ENCODE measurements at places on chromosomes 16 and 17.

DNA sequence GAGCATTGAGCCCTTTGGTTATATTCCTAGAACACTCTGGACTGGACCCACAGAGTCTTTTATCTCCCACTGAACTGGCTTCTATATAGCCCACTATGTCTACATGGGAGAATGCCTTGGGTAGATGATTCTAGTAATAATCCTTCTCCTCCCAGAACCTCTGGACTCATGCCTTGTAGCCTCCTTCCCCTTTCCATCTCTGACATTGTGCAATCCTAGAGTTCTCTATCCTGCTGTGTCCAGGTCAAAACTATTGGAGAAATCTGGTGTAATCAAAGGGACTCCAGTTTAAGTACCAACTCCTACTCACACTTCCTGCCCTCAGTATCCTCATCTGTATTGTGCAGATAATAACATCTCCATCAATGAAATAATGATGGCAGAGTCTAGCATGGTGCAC, 9.1 kb downstream of the RCVRN start:
- no peak for DNase-seq
- no peaks in the 10 kb centered on the region for H3K36me3 ChIP-seq
- no peak overlapping the region for H3K4me3 ChIP-seq
- H3K4me1 ChIP-seq: no peaks in the 10 kb centered on the region
- peaks cover 16% of the 10 kb centered on the region for H3K27me3 ChIP-seq
- H3K27ac ChIP-seq: no peak overlapping the region

GRCh38 chr16:27246439-27246838, 22.1 kb downstream of the NSMCE1 start:
- H3K36me3 ChIP-seq: no peaks in the 10 kb centered on the region
- no peaks in the 10 kb centered on the region for H3K27me3 ChIP-seq
- H3K27ac ChIP-seq: no peak overlapping the region
- peaks cover 35% of the 10 kb centered on the region for H3K4me1 ChIP-seq
- H3K4me3 ChIP-seq: no peak overlapping the region
- no peak for DNase-seq

- H3K27me3 ChIP-seq: no peaks in the 10 kb centered on the region
- no peak for DNase-seq
- peak overlapping the region; percentile 44 for H3K4me3 ChIP-seq
- peak overlapping the region; percentile 86 for H3K27ac ChIP-seq
Measured at GRCh38 chr16:81645925-81646324, 133.2 kb upstream of the PLCG2 start.

DNA sequence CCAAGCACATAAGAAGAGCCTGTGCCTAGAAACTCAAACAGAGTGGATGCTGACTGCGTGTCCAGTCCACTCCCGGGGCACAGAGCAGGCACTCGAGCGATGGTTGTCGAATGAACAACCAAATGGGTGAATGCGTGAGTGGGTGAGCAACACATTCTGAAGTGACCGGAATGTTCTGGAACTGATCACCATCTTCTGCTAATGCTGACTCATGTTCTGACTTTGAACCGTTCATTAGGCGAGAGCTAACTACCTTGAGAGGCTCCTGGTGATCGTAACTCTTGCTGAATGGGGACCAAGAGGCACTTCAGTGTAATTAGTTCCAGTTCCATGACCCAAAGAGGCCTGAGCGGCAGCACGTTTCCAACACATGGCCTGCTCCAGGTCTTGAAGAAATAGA, 37.9 kb downstream of the IRF8 start:
- H3K27me3 ChIP-seq: peaks cover 90% of the 10 kb centered on the region
- H3K4me1 ChIP-seq: no peaks in the 10 kb centered on the region
- no peak for DNase-seq
- H3K36me3 ChIP-seq: no peaks in the 10 kb centered on the region
- no peak overlapping the region for H3K27ac ChIP-seq
- H3K4me3 ChIP-seq: no peak overlapping the region

DNA sequence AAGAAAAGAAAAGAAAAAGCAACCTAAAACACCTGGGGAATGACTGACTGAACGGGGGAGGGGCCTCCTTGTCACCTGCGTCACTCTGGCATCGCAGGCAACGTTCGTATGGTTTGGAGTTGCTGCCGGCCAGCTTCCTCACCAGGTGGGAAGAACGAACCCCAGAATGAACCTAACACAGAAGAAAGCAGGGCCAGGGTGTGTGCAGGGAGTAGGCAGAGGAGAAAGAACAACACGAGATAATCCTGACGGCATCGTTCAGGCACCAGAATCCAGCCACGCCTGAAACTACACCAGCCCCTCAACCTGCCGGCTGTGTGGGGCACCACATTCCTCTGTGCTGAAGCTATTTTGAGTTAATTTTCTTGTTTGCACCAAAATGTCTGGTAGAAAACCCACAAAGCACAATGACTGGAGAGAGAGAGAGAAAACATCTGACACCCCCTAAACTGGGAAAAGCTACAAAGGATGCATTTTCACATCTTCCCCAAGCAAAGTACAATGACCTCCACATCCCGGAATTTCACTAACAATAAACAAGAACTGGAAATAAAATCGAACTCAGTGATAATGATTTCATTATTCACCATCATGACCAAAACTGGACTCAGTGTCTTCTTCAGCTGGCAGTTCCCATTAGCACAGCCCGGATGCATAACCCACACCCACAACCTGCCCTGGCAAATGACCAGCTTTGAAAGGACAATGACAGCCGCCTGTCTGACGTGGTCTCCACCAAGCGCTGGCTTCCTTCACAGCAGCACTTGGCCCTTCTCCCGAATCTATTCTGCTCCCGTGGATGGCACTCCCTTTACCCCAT, 23.6 kb downstream of the RAB40B start:
- no peaks in the 10 kb centered on the region for H3K36me3 ChIP-seq
- H3K4me1 ChIP-seq: no peaks in the 10 kb centered on the region
- no peak overlapping the region for H3K27ac ChIP-seq
- no peaks in the 10 kb centered on the region for H3K27me3 ChIP-seq
- no peak overlapping the region for H3K4me3 ChIP-seq

GRCh38 chr17:35769895-35770486, 9.3 kb downstream of the C17orf50 start:
- H3K4me3 ChIP-seq: no peak overlapping the region
- H3K27me3 ChIP-seq: no peaks in the 10 kb centered on the region
- H3K36me3 ChIP-seq: no peaks in the 10 kb centered on the region

GRCh38 chr16:383326-384051, 1.7 kb upstream of the PGAP6 start:
- DNase-seq: no peak
- H3K36me3 ChIP-seq: no peaks in the 10 kb centered on the region
- H3K4me3 ChIP-seq: no peak overlapping the region
- H3K4me1 ChIP-seq: peaks cover 22% of the 10 kb centered on the region

GRCh38 chr17:49574323-49574781, 1.3 kb upstream of the NXPH3 start:
- no peaks in the 10 kb centered on the region for H3K36me3 ChIP-seq
- DNase-seq: peak; percentile 33
- no peak overlapping the region for H3K4me3 ChIP-seq

DNA sequence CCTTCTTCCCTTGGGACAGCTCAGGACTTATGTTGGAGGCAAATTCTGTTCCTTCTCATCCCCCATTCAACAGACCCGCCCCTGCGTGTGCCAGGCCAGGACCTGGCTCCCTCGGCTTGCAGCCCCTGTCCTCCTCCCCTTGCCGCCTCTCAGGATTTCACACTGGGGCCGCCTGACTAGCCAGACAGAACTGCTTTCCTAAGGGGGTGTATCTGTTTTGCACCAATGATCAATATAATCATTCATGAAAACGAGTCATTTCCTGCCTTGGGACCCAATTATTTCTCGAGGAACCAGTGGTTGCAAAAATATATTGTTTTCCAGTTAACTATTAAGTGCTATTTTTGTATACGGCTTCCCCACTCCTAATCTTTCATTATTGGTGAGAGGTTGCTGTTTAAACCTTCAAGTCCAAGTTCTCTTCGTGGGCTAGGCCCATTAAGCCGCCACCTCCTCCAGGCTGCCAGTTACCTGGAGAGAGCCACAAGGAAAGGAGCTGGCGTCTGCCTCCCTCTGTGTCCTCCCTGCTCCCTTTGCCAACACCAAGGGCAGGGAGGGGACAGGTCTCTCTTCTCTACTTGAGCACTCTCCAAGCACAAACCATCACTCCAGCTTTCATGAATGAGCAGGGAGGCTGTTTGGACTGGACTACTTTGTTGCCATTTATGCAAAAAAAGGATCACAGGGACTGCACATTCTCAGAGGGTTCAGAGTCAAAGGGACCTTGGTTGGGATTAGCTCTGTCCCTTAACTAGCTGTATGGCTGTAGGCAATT, 8.9 kb downstream of the DCAKD start:
- H3K4me1 ChIP-seq: peaks cover 22% of the 10 kb centered on the region
- no peaks in the 10 kb centered on the region for H3K27me3 ChIP-seq
- peaks cover 5% of the 10 kb centered on the region for H3K36me3 ChIP-seq
- DNase-seq: peak; percentile 22

DNA sequence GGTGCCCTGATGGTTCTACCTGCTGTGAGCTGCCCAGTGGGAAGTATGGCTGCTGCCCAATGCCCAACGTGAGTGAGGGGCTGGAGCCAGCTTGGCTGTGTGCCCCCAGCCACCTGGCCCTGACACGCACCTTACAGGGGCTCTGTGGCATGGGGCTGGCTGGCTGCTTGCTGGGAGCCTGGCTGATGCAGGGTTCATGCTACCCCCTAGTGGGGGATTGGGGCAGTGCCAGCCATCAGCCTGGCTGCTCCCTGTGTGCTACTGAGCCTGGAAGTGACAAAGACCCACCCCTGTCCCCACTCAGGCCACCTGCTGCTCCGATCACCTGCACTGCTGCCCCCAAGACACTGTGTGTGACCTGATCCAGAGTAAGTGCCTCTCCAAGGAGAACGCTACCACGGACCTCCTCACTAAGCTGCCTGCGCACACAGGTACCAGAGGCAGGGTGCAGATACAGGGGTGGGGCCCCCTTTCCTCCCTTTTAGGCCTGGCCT, 5.7 kb downstream of the GRN start:
- peaks cover 35% of the 10 kb centered on the region for H3K36me3 ChIP-seq
- no peaks in the 10 kb centered on the region for H3K27me3 ChIP-seq
- DNase-seq: peak; percentile 96
- no peak overlapping the region for H3K27ac ChIP-seq
- no peaks in the 10 kb centered on the region for H3K4me1 ChIP-seq

- DNase-seq: peak; percentile 92
- H3K27me3 ChIP-seq: no peaks in the 10 kb centered on the region
- H3K36me3 ChIP-seq: no peaks in the 10 kb centered on the region
- H3K4me1 ChIP-seq: peaks cover 4% of the 10 kb centered on the region
- H3K4me3 ChIP-seq: no peak overlapping the region
Measured at GRCh38 chr17:34637548-34638525, 58.5 kb downstream of the TMEM132E start.

GRCh38 chr16:57906382-57907316, 64.3 kb downstream of the CNGB1 start:
- no peaks in the 10 kb centered on the region for H3K27me3 ChIP-seq
- H3K4me3 ChIP-seq: no peak overlapping the region
- DNase-seq: no peak
- no peak overlapping the region for H3K27ac ChIP-seq
- H3K4me1 ChIP-seq: no peaks in the 10 kb centered on the region

DNA sequence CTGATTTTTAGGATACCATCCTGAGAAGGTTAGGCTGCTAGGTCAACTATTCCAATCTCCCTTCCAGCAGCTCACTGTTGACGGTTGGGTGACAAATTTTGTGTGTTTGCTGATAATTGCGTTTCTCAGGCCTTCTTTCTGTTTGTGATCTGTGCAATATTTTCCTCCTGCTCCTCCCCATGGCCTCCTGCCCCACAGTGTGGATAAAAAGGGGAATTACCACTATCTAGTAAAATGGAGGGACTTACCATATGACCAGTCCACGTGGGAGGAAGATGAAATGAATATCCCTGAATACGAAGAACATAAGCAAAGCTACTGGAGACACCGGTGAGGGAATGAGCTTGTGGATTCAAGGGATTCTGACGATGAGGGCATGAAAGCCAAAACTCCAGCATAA, 9.2 kb downstream of the CHD3 start:
- H3K36me3 ChIP-seq: peaks cover 86% of the 10 kb centered on the region
- H3K4me1 ChIP-seq: no peaks in the 10 kb centered on the region
- no peaks in the 10 kb centered on the region for H3K27me3 ChIP-seq
- DNase-seq: peak; percentile 72
- no peak overlapping the region for H3K27ac ChIP-seq
- no peak overlapping the region for H3K4me3 ChIP-seq

- H3K4me1 ChIP-seq: no peaks in the 10 kb centered on the region
- DNase-seq: no peak
- H3K27me3 ChIP-seq: peaks cover 23% of the 10 kb centered on the region
- no peaks in the 10 kb centered on the region for H3K36me3 ChIP-seq
- H3K4me3 ChIP-seq: no peak overlapping the region
Measured at GRCh38 chr17:79111097-79111496, 36.5 kb downstream of the ENGASE start.

GRCh38 chr17:35730400-35731005, 936 bp upstream of the RASL10B start:
- no peak overlapping the region for H3K4me3 ChIP-seq
- H3K36me3 ChIP-seq: no peaks in the 10 kb centered on the region
- no peak for DNase-seq

DNA sequence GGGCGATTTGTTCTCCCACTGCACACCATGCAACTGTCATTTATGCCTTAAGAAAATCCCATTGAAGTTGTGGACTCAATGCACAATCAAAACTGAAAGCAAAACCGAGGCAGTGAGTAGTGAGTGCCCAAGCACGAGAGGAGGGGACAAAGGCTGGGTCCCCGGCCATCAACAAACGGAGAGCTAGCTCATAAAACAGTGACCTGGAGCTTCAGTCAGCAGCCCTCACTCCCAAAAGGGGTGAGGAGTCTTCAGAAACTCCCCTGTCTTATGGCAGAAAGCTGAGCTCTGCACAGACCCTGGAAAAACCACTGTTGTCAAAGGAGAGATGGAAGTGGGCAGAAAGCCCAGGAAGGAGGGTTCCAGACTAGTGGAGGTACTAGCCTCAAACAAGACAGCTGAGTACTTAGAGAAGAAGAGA, 96.9 kb downstream of the ADCY9 start:
- peak overlapping the region; percentile 20 for H3K4me3 ChIP-seq
- DNase-seq: no peak
- no peaks in the 10 kb centered on the region for H3K27me3 ChIP-seq
- no peaks in the 10 kb centered on the region for H3K4me1 ChIP-seq
- no peak overlapping the region for H3K27ac ChIP-seq

DNA sequence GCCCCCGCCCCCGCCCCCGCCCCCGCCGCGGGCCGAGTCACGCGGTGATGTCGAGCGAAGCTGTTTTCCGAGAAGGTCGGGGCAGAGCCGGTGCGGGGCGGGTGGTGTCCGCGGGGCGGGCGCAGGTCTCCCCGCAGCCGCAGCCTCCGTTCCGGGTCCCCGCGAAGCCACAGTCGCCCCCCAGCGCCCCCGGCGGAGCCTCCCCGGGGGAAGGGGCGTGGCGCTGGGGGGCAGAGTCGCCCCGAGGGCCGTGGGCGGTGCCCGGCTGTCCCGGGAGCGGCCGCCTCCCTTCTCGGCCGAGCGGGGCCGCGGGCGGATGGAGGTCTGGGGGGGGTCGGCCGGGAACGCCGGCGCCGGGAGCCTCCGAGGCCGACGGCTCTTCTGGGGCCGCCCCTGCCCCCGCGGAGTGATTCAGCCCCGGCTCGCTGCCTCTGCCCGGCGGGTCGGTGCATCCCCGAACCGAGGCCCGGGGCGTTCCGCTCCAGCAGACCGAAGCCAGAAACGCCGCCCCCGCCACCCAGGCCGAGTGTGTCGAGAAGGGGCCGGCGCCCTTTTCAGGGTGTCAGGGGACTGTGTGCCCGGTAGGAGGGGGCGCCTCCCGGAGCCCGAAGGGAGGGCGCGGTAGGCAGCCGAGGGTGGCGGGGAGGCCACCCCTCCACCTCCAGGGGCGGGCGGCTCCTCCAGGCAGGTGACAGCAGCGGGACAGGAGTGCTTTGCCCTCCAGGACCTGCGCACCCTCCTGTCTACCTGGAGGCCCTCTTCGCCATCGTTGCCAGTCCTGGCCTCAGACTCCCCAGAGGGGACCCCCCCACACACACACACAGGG, 1.7 kb downstream of the METRNL start:
- DNase-seq: peak; percentile 77
- H3K4me1 ChIP-seq: peaks cover 31% of the 10 kb centered on the region
- peak overlapping the region; percentile 86 for H3K4me3 ChIP-seq
- H3K36me3 ChIP-seq: peaks cover 7% of the 10 kb centered on the region
- H3K27me3 ChIP-seq: no peaks in the 10 kb centered on the region
